ENCODE measurements at places on chromosomes 6 and 20. TPM values are rescaled to one million over a fixed set of nuclear protein-coding genes. Genes with fewer than 3 reads are reported as not detected.

The TXLNB gene
- 0.50 TPM for total RNA-seq

- no peak overlapping the region for H3K27ac ChIP-seq
- no peak for DNase-seq
- no peaks in the 10 kb centered on the region for H3K4me1 ChIP-seq
- no peak overlapping the region for H3K4me3 ChIP-seq
Observed at GRCh38 chr20:15342991-15343523, 1005.6 kb upstream of the FLRT3 start.

The MYMX gene
- total RNA-seq: not detected

- H3K4me1 ChIP-seq: no peaks in the 10 kb centered on the region
- no peak for DNase-seq
- H3K27me3 ChIP-seq: no peaks in the 10 kb centered on the region
- no peak overlapping the region for H3K27ac ChIP-seq
Observed at GRCh38 chr20:19621072-19621471, 137.0 kb upstream of the RIN2 start.

DNA sequence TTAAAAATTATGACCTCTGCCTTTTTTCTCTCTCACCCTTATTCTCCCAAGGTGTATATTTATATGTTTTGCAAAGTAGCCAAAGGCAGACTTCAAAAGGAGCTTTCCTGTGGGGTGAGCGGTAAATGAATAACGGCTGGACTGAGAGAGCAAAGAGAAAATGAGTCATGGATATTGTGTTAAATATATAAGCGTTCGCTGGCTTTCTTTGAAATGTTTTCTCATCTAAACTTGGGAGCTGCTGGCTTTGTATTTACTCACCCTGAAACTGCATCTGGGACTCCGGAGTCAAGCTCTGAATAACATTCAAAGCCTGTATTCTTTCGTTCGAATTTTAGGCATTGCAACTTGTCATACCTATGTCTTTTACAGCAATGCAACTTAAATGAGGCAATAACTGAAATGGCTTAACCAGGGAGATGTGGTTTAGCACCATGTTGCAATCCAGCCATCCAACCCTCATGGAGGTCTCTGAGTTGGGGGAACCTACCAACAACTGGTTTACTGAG lies 32.0 kb downstream of the ATXN1 start:
- H3K27ac ChIP-seq: no peak overlapping the region
- H3K27me3 ChIP-seq: no peaks in the 10 kb centered on the region
- no peaks in the 10 kb centered on the region for H3K36me3 ChIP-seq
- no peak for DNase-seq
- peaks cover 16% of the 10 kb centered on the region for H3K4me1 ChIP-seq

The DACT2 gene
- not detected for total RNA-seq

Measured in natural killer cell (primary cell).